ENCODE measurements at places on chromosomes 3 and 15.

- DNase-seq = no peak
These were observed 174.6 kb downstream of the STT3B start for GRCh38 chr3:31707286-31707685.

DNA sequence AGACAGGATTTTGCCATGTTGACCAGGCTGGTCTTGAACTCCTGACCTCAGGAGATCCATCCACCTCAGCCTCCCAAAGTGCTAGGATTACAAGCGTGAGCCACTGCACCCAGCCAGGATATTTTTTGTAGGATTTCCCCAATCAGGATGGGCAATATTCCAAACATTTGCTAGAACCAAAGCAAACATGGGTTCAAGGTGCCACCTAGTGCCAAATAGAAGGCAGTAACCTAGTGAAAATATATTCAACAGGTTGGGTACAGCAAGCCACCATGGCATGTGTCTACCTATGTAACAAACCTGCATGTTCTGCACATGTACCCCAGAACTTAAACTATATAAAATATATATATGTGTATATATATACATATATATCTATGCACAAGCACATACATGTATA is 185.9 kb upstream of the CADM2 start:
- no peak for DNase-seq

DNA sequence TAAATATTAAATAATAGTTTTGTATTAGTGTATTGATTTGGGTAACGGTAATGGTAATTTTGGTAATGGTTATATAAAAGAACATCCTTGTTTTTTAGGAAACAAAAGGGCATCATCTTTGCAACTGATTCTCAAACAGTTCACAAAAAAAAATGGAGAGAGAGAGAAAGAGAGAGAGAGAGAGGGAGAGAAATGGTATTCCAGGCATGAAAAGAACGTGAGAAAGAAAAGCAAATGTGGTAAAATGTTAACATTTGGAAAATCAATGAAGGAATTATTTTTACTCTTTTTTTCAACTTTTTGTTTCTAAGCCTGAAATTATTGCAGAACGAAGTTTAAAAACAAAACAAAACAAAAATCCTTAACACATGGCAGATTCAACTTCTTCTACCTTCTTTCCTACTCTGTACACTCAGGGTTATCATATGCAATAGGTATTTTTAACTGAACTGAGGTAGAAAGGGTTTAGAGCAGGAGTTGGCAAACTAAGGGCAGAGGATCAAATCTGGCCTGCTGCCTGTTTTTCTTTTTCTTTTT is 2.2 kb upstream of the GLB1 start:
- no peak for DNase-seq

- no peak for DNase-seq
These were observed 11.4 kb upstream of the C3orf20 start for GRCh38 chr3:14663396-14664135.

- DNase-seq = no peak
These were observed 105.4 kb upstream of the PRR20G start for GRCh38 chr3:127393131-127393820.

DNA sequence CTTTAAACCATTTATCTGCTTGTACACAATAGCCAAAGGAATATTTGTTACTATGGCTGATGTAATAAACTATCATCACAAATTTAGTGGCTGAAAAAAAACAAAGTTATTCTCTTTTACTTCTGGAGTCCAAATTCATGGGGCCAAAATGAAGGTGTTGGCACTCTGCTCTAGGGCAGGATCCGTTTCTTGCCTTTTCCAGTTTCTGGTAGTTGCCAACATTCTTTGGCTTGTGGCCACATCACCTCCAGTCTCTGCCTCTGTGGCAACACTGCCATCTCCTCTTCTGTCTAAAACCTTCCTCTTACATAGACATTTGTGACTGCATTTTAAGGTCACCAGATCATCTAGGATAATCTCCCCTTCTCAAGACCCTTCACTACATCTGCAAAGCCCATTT is 27.3 kb downstream of the NIT2 start:
- no peak for DNase-seq

- no peak for DNase-seq
These were observed 41.5 kb downstream of the TMEM41A start for GRCh38 chr3:185457376-185457775.

- no peak for DNase-seq
These were observed 67.9 kb upstream of the UNC13C start for GRCh38 chr15:53910236-53910849.

GRCh38 chr15:57727031-57727430 is 20.5 kb downstream of the POLR2M start:
- no peak for DNase-seq

DNA sequence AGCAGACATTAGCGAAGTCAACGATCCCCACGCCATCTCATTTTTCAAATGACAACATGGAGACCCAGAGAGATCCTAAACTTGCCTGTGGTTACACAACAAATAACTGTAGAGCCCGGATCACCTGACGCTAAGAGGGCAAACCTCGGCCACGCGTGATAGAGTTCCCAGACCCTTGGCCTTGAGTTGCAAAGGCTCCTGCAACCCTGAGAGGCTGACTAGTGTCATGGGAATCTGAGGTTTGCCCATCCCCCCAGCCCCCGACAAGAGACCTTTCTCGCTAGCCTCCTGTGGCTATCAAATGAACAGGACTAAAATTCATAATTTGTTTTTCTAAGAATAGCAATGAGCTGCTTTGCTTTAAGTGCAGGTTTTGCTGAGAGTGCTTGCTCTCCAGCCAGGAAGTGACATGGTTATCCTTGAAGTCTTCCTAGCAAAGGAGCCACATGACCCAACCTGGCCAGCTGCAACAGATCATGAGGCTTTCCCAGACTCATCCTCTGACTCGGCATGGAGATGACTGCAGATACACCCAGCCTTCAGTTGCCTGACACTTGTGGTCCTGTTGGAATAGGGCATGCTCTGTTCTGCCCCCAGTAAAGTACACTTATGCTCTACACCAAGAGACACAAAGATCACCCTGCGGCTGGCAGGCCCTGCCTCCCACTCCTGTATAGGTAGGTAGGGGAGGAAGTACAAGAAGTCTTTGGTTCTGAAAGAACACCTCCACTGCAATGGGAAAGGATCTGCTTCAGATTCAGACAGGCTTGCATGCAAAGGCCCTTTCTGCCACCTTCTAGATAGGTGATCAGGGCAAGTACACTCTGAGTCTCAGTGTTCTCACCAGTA is 36.0 kb downstream of the MCF2L2 start:
- no peak for DNase-seq

GRCh38 chr3:64058566-64058965 is 35.3 kb upstream of the PSMD6 start:
- no peak for DNase-seq

DNA sequence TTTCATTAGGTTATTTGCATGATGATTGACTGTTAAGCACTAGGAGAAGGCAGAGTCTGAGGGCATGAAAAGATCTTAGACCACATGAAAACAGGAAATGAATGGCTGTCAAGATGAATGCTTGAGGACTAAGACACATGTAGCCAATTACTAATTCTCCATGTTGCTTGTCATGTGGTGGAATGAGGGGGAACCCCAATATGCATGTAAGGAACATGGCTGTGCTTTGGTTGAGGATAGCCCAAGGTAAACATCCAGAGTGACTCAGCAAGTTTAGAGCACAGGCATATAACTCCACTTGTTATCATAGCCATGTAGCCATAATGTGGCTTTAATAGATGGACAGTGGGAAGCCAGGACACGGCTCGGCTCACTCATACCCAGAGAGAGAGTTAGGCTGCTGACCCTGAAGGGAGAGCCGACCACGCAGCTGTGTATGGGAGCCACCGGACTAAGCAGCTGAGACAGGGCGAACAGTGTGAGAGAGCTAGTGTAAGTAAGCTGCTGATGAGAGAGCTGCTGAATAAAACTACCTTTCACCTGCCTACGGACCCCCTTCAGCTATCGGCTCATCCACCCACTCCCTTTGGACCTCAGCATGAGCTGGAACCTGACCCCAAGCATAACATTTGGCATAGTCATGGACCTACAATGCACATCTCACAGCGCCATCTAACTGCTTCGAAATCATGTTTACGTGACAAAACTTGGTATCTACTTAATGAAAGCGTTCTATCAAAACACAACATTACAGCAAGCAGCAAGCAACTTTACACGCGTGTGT is 37.6 kb downstream of the ANO10 start:
- DNase-seq = no peak

DNA sequence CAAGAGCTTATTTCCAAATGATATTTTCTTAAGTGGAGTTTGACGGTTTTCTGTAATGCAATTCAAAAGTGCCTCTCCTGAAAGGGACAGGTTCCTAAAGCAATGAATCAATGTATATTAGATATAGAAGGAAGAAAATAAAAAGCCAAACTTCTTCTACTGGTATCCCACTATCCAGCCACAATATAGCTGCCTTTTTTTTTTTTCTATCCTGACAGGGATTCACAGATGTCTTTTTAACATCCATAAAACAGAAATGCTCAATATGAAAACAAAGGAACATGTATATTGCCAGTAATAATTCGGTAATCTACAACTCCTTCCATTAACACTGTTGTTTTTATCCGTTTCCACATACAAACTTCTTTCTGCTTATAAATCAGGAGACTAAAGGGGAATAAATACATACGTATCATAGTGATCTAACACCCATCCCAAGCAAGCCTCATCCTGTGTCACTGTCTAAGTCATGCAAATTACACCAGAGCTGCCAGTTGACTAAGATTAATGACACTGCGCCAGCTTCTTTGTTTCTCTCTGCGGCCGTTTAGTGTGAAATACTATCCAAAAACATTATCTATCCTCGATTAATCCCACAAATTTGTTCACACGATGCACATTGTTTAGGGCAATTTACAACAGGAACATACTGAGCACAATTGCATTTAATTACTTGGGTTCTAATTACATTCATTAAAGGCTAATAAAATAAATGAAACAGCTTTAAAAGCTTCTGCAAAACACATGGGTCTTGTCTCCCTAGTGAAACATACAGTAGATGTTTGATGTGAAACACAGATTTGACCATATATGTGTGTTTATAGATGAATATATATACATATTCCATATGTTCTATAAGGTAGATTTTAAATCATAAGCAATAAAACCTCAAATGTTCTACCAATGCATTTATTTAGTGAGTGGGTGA is 51.9 kb upstream of the CDIN1 start:
- DNase-seq = no peak

DNA sequence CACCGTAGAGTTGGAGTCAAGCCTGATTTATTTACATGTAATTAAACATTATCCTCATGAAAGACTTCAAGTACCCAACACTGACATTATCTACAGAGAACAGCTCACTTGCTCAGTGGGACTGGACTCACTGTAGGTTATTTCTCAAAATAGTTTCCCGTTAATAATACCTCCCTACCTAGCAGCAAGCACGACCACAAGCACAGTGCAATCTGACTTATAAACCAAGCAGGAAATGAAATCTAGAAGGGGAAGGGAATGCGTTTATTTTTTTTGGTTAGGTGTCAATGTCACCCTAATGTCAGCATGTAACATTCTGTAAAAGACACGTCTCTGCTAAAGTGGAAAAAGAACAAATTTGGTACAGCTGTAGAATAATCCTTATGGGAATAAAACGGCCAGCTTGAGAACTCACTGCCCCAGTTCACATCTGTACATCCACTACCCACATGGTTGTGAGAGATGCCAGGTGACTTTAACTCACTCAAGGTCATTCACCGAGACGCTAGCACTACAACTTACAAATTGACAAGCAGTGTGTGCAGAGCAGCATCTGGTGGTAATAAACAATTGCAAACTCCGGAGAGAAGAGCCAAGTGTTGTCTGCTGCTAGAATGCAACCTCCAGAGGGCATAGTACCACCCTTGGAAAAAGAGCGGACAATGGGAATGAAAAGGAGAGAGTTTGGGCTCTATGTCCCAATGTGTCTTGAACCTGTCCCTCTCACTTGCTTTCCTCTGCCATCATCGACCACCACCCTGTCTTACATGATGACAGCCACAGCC is 242.5 kb downstream of the CADPS start:
- DNase-seq = no peak

- DNase-seq = no peak
These were observed 2.0 kb upstream of the MELTF start for GRCh38 chr3:197031315-197032285.

DNA sequence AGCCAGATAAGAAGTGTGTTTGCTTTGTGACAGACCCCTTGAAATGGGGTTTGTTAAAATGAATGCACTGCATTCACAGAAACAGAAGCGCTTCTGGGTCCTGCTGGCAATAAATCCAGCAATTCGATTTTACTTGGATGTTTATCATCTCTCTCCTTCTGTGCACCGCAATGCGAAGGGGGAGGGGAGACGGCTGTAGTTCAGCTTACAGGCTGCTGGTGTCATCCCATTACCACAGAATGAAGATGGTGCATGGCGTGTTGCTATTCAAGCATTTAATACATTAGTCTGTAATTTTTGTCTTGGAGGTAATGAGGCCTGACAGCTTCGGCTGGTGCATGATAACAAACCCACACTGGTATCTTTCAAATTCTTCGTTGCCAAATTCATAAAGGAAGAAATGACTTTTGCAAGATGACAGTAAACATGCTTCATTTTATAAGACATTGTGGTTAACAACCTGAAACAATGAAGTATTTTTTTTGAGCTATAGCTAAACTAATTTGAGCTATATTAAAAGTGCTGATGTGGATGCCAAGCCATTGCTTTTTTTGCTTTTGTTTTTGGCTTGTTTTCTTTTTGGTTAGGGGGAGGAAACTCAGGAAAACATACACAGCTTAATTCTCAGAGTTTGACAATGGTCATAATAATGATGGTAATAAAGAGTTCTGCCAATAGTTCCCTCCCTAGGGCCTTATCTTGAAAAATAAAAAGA is 418.3 kb downstream of the OTOL1 start:
- DNase-seq = no peak

Data from T follicular helper cell (primary cell).